Motor neuron (in vitro differentiated cells): ENCODE measurements at places on chromosomes 4 and X. TPM values are rescaled to one million over a fixed set of nuclear protein-coding genes. Genes with fewer than 3 reads are reported as not detected.

GRCh38 chrX:7943600-7944245 is 16.5 kb upstream of the PNPLA4 start:
- no peak for ATAC-seq

DNA sequence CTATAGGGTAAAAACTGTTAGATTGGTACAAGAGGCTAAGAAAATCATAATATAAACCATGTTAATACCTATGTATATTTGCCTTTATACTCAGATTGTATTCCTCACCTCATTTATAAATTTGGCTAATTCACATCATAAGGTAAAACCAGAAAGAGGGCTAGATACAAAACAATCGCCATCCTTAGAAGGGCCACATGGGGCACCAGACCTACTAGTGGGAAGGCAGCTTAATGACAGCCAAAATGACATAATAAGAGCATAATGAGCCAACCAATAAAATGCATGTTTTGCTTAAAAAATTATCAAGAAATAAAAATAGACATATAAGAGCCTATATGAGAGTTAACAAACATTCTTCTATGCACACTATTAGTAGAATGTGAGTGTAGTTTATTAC is 107.3 kb upstream of the PRDX4 start:
- ATAC-seq = no peak

DNA sequence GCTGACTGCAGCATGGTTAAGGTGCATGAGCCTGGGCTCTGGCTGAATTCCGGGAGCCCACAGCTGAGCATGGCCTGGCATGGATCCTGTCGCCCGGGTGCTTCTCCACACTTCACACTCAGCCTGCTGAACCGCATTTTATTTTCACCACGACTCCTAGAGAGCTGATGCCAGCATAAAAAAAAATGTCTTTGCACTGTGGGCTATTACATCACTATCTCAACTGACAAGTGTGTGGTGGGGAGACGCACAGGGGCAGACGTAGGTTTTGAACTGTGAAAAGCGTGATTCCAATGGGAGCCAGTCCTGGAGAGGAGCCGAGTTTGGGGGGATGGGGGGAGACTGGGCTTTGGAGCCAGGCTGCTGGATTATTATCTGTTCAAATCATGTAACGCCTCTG is 36.8 kb downstream of the BCOR start:
- ATAC-seq = no peak

- peak; percentile 53 for ATAC-seq
Observed at GRCh38 chrX:111041018-111041462, 55.0 kb upstream of the PAK3 start.

- ATAC-seq = no peak
Observed at GRCh38 chr4:14902342-14902741, 99.9 kb upstream of the CPEB2 start.

- no peak for ATAC-seq
Observed at GRCh38 chrX:148577741-148578140, 77.3 kb downstream of the AFF2 start.

The DGKK gene
- total RNA-seq = 0.41 and 0.57 TPM in 2 replicates

The NUDT11 gene
- total RNA-seq = 3.8 and 4.7 TPM in 2 replicates

The CFAP47 gene
- 0.58 and 0.81 TPM in 2 replicates for total RNA-seq
